Muscle of leg (tissue), 16 donors: ENCODE measurements at places on chromosomes 4 and X. TPM values are rescaled to one million over a fixed set of nuclear protein-coding genes. Genes with fewer than 3 reads are reported as not detected.

Gene PPID
- total RNA-seq, result 30.3 TPM

GRCh38 chrX:10133980-10134676 lies 22.6 kb upstream of the CLCN4 start:
- no peaks in the 10 kb centered on the region for H3K4me1 ChIP-seq
- DNase-seq, result no peak
- H3K27me3 ChIP-seq, result peaks cover 28% of the 10 kb centered on the region
- H3K27ac ChIP-seq, result no peak overlapping the region
- H3K4me3 ChIP-seq, result no peak overlapping the region
- H3K36me3 ChIP-seq, result peaks cover 36% of the 10 kb centered on the region

Gene GPR78
- total RNA-seq, result 0.93 TPM

DNA sequence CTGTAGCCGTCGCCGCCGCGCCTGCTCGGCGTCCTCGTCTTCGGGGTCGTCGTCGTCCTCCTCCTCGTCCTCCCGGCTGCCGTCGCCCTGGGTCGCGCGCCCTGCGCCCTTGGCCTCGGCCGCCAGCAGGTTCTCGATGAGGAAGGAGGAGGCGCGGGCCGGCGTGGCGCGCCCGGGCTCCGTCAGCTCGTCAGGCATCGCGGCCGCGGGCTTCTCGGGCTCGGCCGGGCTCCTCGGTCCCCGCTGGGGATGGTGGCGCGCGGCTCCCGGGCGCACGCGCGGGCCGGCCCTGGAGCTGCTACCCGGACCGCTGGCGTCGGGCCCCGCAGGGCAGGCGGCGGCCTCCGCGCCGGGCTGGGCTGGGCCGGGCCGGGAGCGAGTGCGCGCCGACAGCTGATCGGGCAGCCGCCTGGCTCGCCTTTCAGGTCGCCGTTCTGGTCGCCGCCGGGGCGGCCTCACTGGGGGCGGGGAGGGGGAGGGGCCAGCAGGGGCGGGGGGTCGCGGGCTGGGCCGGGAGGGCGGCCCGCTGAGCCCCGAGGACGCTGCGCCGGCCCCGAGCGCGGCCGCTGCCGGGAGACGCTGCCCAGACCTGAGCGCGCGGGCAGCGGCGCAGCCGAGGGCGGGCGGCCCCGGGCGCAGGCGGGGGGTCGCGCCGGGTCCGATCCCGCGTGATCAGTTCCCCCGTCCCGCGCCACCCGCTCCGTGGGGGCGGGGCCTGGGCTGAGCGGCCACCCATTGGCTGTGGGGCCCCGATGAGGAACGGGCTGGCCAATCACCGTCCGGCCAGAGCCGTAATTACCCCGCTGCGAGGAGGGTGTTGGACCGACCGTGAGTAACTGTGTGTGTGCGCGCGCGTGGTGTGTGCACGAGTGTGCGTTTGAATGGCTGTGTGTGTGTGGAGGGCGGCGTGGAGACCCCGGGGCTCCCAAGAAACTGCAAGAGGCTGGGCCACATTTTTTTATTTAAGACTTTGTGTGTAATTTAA lies at the start of gene HMX1:
Gene HMX1, minus strand, starts transcription at position 423 of the 985 bp plus-strand sequence. Its CDS starts 225 bp downstream, at position 198.
- H3K4me3 ChIP-seq, result no peak within 1 kb of the TSS
- peak; percentile 66 for DNase-seq
- peaks cover 90% of the 10 kb centered on the region for H3K27me3 ChIP-seq
- peaks cover 11% of the 10 kb centered on the region for H3K4me1 ChIP-seq
- no peaks in the 10 kb centered on the region for H3K36me3 ChIP-seq

DNA sequence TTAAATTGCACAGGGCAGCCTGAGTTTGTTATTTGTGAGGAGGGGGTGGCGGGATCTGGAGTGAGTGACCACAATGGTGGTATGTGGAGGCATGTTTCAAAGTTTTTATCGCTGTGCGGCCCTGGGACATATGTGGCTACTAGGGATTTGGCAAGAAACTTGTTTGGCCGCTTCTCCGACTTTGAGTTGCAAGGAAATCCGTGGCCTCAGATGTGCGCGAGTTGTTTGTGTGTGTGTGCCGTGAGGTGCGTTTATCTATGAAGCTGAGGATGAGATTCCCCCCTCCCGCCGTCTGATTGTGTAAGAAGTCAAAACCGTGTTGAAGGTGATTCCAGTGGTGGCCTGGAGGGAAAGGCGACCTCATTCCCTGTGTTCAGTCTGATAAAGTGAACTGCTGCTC lies 1.4 kb downstream of the JADE3 start:
- peak overlapping the region; percentile 59 for H3K4me3 ChIP-seq
- H3K27ac ChIP-seq, result no peak overlapping the region
- H3K4me1 ChIP-seq, result no peaks in the 10 kb centered on the region
